ENCODE measurements at places on chromosomes 3 and 15.
A peak's percentile ranks its signal among the peaks of the same experiment; 100 is the strongest.

DNA sequence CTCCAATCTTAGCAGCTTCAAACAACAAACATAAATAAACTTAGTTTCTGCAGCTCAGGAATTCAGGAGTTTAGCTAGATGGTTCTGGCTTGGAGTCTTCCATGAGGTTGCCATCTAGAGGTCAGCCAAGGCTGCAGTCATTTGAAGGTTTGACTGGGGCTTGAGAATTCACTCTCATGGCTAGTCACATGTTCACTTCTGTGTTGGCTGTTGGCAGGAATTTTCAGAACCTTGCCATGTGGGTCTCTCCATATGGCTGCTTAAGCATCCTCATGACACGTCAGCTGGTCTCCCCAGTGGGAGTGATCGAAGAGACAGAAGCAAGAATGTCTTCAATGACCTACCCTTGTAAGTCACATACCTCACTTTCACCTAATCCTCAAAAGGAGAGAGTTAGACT, 269.2 kb upstream of the CNTN3 start:
- DNase-seq = no peak

GRCh38 chr3:4409971-4410573, 57.0 kb downstream of the SUMF1 start:
- no peak for DNase-seq

DNA sequence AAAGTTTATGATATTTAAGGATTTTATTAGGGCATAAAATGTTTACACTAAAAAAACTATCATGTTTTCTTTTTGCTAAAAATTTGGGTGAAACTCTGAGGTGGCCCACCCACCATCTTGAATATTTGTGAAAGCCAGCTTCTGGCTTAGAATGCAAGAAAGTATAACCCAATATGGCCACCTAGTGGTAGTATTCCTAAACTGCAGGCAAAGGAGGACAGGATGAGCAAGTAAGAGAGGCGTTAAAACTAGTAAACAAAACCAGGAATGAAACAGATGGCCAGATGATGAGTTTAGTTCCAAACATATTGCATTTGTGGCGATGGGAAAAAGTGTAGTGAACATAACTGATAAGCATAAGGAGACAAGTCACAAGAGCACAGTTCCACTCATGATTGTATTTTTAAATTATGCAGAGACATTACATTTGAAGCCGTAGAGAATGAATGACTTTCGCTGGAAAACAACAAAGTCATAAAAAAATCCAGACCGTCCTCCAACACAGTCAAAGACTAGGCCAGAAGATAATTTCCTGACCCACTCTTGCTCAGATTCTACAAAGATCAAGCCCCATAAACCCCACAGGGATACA, 103.3 kb upstream of the PRTG start:
- DNase-seq = peak; percentile 80

DNA sequence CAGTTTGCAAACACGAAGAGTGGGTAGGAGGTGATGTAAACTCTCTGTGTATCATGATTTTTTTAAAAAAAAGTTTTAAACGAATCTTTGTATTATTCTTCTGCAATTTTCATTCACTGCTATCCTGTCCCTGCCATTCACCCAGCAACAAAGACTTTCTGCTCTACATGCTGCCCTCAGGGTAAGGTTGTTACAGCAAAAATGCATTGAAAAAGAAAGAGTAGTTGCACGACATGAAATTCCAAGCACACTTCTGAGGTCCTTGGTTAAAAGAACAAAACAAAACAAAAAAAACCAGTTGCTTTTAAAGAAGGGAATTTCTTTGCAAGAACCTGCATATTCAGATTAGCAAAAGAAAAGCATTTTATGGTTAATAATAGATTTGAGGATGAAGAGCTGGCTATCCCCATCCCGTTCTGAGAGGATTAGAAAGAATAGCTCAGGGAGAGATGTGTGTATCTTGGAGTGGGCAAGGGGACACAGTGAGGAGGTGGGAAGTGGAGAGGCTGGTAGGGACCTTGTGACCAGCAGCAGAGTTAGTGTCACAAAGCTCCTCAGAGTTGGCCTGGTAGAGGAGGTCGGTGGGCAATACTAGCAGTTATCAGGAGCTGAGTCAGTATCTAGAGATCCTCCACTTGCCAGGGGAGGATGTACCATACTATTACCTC, 290.8 kb downstream of the NEK10 start:
- no peak for DNase-seq

DNA sequence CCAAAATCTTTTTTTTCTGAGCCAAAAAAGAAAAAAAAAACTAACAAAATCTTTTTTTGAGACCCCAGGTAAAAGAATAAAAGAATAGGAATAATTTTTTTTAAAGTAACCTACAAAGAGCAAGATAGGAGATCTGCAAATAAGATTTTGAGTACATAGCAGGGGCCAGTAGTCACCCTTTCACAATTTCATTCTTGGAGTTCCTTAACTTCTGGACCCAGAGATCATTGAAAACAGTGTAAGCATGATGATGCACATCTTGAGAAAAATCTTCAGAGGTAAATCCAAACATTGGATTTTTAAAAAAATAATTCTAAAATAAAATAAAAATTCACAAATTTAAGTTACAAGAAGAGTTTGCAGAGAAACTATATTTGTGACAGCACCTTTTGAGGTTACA, 18.8 kb downstream of the TFRC start:
- DNase-seq = no peak

DNA sequence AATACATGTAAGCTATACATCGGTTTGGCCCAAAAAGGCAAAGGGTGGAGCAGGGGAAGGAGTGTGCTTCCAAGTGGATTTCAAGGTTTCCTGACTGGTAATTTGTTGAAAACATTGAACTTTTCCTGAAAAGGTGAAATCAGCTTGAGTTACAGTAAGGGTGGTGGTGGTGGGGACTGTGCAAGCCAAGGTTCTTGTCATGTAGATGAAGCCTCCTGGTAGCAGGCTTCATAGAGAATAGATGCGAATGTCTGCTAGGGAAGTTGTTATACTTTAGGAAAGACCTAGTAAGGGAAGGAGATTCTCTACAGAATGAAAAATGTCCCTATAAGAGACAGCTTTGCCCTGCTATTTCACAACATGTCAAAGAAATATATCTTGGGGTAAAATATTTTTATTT, 528.2 kb upstream of the CBLB start:
- DNase-seq = no peak

- DNase-seq = no peak
Observed at GRCh38 chr3:78096488-78097255, 1056.8 kb downstream of the ROBO2 start.

DNA sequence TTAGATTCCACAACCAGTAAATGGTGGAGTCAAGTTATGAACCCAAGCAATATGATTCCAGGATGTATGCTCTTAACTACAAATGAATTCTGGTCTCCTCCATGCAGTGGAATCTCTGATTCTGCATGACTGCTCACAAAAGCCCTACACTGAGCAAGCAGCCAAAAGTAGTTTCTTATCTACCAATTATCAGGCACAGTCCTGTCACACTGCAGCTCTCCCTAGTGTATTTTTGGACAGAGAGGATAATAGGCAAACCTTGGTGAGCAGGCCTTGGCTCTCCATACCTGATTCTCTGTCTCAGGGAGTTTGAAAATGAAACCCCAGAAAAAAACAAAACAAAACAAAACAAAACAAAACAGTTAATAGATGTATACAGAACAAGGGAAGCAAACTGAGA, 3.5 kb upstream of the SSR3 start:
- DNase-seq = no peak

GRCh38 chr15:41465822-41466421, 27.8 kb upstream of the ITPKA start:
- DNase-seq = peak; percentile 67

DNA sequence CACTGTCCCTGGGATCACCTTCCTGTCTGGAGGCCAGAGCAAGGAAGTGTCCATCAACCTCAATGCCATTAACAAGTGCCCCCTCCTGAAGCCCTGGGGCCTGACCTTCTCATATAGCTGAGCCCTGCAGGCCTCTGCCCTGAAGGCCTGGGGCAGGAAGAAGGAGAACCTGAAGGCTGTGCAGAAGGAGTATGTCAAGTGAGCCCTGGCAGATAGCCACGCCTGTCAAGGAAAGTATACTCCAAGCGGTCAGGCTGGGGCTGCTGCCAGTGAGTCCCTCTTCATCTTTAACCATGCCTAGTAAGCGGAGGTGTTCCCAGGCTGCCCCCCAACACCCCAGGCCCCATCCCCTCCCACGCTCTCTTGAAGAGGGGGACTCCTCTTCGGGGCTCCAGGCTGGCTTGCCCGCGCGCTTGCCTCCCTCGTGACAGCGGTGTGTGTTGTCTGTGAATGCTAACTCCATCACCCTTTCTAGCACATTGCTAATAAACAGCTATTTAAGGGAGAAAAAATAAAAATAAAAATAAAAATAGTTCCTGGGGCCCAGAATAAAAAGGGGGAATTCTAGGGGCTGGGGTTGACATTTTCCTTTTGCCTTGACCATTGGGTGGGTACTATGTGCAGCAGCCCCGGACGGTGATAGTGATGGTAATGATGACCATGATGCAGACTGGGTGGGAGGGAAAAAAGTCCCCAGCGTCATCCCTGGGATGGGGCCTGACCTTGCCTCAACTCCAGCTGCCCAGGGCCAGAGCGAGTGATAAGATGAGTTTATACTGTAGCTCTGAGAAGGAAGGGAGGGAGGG, 3.3 kb upstream of the ALAS1 start:
- no peak for DNase-seq

DNA sequence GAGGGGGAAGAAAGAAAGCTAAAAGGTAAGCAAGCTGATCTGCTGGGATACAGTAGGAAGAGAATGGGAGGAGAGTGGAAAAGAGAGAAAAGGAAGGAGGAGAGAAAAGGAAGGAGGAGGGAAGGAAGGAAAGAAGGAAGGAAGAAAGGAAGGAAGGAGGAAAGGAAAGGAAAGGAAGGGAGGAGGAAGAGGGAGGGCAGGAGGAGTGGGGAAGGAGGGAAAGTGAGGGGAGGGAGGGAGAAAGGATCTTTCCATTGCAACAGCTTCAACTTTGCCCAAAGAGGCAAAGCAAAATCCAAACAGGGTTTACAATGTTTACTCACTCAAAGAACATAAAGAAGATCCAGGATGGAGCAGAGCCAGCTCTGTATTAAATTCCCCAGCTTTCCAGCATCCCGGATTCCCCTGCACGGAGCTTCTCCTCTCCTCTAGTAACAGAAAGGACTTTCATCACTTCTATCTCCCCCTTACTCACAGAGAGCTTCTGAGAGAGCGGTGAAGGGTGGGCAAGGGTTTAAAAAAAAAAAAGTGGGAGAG, 494.2 kb upstream of the PROK2 start:
- no peak for DNase-seq

GRCh38 chr3:78765671-78766485, 1001.9 kb downstream of the ROBO1 start:
- peak; percentile 32 for DNase-seq

DNA sequence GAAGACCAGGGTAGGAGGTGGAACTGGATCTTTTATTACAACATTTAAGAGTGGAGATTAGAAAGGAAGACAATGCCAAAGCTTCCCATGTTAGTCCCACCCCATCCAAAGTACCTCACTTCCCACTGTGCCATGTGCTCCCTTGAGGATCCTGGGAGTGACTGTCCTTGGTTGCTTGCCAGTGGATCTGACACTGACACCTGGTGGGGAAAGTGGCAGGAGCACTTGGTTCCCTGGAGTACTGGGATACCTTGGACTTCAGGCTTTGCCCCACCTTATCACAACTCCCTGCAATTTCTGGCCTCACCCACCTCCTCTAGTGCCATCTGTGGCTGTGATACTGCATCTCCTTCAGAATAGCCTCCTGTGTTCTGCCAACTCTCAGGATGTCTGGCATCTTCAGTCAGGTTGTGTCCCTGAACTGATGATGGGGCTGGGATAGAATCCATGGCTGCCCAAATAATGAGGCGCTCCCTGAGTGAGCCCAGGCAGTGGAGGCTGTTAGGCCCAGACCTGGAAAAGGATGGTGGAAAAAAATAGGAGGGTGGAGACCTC, 1.3 kb downstream of the ELL3 start:
- DNase-seq = no peak

DNA sequence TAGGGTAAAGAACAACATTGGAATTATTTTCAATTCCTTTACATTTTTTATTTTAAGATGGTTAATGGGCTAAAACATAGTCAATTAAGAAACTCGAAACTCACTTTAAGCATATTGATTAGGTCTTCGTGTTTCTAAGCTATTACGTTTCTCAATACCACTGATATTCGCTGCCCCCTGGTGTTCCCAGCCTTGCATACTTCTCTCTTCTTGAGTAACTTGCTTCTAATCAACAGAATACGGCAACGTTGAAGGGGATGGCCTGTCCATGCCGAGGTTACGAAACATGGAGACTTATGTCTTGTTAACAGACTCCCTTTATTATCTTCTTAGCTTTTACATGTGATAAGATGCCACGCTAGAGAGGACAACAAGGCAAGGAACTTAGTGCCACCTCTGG, 43.6 kb downstream of the ROBO1 start:
- no peak for DNase-seq

DNA sequence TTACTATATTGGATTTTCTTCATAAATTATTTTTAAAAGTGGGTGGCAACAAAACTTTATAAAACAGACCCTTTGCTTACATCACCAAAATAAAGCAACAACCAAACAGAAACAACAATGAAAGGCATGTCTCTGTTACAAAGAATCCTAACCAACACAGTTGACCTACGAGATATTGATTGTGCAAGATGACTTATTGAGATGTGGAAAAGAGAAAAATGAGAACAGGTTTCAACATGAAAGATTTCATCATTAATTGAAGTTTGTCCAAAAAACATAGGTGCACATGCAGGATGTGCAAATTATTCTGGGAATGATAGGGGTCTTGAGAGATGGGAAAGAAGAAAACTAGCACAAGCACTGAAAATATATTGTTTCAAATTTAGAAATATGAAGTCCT, 9.0 kb downstream of the GMNC start:
- no peak for DNase-seq

- DNase-seq = peak; percentile 68
Observed at GRCh38 chr3:137105277-137105977, 147.6 kb downstream of the IL20RB start.
